Activated CD4-positive, alpha-beta T cell treated with anti-CD3 and anti-CD28 coated beads for 36 hours (primary cell): ENCODE measurements at places on chromosomes 3 and 15.

- H3K36me3 ChIP-seq, result no peaks in the 10 kb centered on the region
- no peak within 1 kb of the TSS for H3K27ac ChIP-seq
- peaks cover 46% of the 10 kb centered on the region for H3K27me3 ChIP-seq
- DNase-seq, result peak; percentile 73
These were observed at the start of gene GMNC for GRCh38 chr3:190862209-190863118. GMNC (minus strand) TSS chr3:190862694; CDS start chr3:190862615, 79 bp downstream.

DNA sequence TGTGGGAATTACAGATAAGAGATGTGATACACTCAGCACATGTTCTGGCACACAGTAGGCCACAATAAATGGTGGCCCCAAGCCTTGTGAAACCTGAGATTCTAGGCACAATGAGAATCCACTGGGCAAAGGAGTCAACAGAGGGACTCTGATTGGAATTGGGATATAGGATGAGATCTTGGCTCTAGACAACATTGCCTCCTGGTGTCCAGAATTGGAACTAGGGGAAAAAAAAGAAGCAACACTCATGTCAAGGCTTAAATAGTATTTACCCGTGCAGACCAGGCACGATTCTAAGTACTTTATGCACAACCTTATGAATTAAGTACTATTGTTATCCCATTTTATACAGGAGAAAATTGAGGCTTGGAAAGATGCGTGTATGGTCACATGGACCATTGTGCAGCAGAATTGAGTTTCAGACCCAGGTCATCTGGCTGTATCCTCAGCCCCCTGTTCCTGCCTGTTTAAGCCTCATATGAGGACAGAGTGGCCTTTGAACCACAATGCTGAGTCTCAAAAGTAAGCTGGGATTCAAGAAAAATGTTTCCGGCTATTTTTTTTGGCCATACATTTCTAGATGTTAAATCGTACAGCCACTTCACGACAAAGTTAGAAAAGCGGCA, 124.8 kb downstream of the SV2B start:
- DNase-seq, result no peak
- no peaks in the 10 kb centered on the region for H3K4me1 ChIP-seq
- H3K4me3 ChIP-seq, result no peak overlapping the region
- H3K27me3 ChIP-seq, result peaks cover 30% of the 10 kb centered on the region

- peaks cover 46% of the 10 kb centered on the region for H3K4me1 ChIP-seq
- H3K4me3 ChIP-seq, result peak within 1 kb of the TSS; percentile 72
- H3K27ac ChIP-seq, result peak within 1 kb of the TSS; percentile 74
- no peaks in the 10 kb centered on the region for H3K27me3 ChIP-seq
- H3K36me3 ChIP-seq, result peaks cover 1% of the 10 kb centered on the region
These were observed at the start of gene SHISA5 for GRCh38 chr3:48504051-48504946. SHISA5 (minus strand) TSS chr3:48504174; CDS start chr3:48504094, 80 bp downstream.

GRCh38 chr3:159830523-159831154, 158.0 kb upstream of the IL12A start:
- H3K27ac ChIP-seq, result no peak overlapping the region
- no peaks in the 10 kb centered on the region for H3K4me1 ChIP-seq
- no peak overlapping the region for H3K4me3 ChIP-seq
- no peaks in the 10 kb centered on the region for H3K27me3 ChIP-seq
- H3K36me3 ChIP-seq, result no peaks in the 10 kb centered on the region

DNA sequence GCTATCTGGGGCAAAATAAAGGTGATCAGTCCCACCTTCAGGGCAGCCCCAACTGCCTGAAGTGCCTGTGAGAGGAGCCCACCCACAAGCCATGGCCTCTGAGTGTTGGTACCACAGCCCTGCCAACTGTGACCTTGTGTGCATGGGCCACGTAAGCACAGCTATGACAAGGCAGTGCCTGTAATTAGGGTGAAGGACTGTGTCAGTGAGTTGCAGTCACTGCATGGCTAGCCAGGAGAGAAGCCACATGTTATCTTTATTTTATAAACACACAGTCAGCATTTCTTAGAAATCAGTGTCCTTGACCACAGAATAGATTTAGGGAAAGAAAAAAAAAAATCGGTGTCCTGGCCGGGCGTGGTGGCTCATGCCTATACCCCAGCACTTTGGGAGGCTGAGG, 24.8 kb downstream of the EXOSC7 start:
- peaks cover 69% of the 10 kb centered on the region for H3K36me3 ChIP-seq
- H3K27me3 ChIP-seq, result no peaks in the 10 kb centered on the region
- peaks cover 34% of the 10 kb centered on the region for H3K4me1 ChIP-seq
- no peak overlapping the region for H3K27ac ChIP-seq
- H3K4me3 ChIP-seq, result no peak overlapping the region

GRCh38 chr15:61307474-61307873, 78.4 kb upstream of the RORA start:
- H3K27ac ChIP-seq, result no peak overlapping the region
- no peak overlapping the region for H3K4me3 ChIP-seq
- DNase-seq, result no peak
- H3K4me1 ChIP-seq, result no peaks in the 10 kb centered on the region
- H3K36me3 ChIP-seq, result no peaks in the 10 kb centered on the region

DNA sequence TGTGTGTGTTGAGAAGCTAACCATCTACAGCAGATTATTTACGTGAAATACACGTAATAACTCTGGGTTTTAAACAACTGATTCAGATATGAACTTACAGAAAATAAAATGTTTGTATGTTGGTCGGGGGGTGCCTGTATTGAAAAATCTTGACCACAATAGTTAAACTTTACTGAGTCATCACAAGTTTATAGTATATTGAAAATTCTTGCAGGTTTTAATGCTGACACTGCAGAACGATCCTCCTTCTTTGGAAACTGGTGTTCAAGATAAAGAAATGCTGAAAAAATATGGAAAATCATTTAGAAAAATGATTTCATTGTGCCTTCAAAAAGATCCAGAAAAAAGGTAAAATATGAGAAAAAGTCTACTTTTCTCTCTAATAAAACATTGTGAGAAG, 41.3 kb upstream of the SLC22A13 start:
- peaks cover 39% of the 10 kb centered on the region for H3K36me3 ChIP-seq
- H3K27ac ChIP-seq, result no peak overlapping the region
- peaks cover 20% of the 10 kb centered on the region for H3K4me1 ChIP-seq

- H3K4me3 ChIP-seq, result no peak overlapping the region
- H3K4me1 ChIP-seq, result no peaks in the 10 kb centered on the region
- peaks cover 4% of the 10 kb centered on the region for H3K36me3 ChIP-seq
These were observed 36.6 kb upstream of the SLCO3A1 start for GRCh38 chr15:91816942-91817341.

DNA sequence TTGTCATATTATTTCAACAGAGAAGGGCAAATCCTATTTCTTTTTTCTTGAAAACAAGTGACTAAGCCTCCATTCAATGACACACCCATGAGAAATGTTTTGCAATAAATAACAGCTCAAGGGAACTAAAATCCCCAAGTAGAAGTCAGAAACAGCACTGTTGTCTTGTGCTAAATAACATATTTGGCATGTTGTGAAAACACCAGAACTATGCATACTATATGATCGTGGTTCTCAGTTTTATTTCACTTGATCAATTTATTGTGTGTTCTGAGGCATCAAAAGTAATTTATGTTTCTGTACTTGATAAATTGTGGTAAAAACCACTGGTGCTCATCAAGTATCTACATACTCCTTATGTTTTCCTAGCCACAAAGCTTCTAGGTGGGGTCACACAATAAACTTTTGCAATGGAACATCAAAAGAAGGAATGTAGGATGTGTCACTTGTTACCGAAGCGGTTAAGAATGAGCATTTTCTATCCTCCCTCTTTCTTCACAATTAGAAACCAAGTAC, 691.7 kb upstream of the CBLB start:
- no peaks in the 10 kb centered on the region for H3K36me3 ChIP-seq
- H3K27ac ChIP-seq, result no peak overlapping the region
- H3K4me1 ChIP-seq, result no peaks in the 10 kb centered on the region
- H3K27me3 ChIP-seq, result peaks cover 2% of the 10 kb centered on the region
- DNase-seq, result no peak
- H3K4me3 ChIP-seq, result no peak overlapping the region

- peak; percentile 50 for DNase-seq
- H3K27ac ChIP-seq, result peak overlapping the region; percentile 96
- peaks cover 99% of the 10 kb centered on the region for H3K4me1 ChIP-seq
- no peaks in the 10 kb centered on the region for H3K27me3 ChIP-seq
These were observed 39.6 kb downstream of the KLF13 start for GRCh38 chr15:31366169-31366734.

GRCh38 chr3:69458803-69459365, 73.0 kb upstream of the FRMD4B start:
- no peak overlapping the region for H3K27ac ChIP-seq
- H3K4me1 ChIP-seq, result no peaks in the 10 kb centered on the region
- no peaks in the 10 kb centered on the region for H3K36me3 ChIP-seq
- no peak overlapping the region for H3K4me3 ChIP-seq

- peaks cover 23% of the 10 kb centered on the region for H3K4me1 ChIP-seq
- no peak for DNase-seq
- H3K36me3 ChIP-seq, result peaks cover 1% of the 10 kb centered on the region
- H3K27me3 ChIP-seq, result no peaks in the 10 kb centered on the region
These were observed 26.6 kb upstream of the FLNB start for GRCh38 chr3:57981483-57982087.

DNA sequence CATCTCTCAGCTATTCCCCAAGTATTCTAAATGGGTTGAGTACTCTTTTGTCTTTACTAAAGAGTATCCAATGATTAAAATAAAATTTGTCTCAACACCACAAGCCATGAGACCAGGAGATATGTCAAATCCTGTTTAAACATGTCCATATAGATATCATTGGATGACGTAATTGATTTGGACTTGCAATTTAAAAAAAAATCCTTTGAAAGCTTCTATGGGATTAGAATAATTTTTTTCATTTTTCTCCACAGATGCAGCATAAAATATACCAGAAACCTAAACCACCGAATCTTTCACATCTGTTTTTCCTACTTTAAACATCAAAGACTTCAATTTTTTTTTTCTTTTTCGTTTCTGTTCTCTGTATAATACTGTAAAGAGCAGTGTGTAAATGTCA, 1022.3 kb downstream of the EPHA3 start:
- H3K27ac ChIP-seq, result no peak overlapping the region
- no peaks in the 10 kb centered on the region for H3K27me3 ChIP-seq
- no peaks in the 10 kb centered on the region for H3K36me3 ChIP-seq
- no peak overlapping the region for H3K4me3 ChIP-seq

DNA sequence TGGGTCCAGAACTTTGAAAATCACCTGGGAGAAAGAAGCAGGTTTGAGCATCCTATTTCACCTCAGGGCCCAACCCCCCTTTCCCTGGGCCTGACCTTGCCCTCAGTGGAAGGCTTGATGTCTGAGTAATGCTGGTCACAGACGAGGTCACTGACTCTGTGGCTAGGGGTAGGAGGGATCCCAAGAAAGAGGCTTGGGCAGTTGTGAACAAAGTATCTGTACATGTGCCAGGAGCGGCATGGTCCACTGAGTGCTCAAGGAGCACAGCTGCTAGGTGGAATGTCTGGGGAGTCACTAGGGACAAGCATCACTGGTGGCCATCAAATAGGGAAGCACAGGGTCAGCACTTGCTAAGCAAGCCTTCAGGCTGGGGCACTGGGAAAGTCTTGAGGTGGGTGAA, 7.3 kb downstream of the CCDC71 start:
- no peaks in the 10 kb centered on the region for H3K27me3 ChIP-seq
- peaks cover 12% of the 10 kb centered on the region for H3K36me3 ChIP-seq
- H3K27ac ChIP-seq, result peak overlapping the region; percentile 19

DNA sequence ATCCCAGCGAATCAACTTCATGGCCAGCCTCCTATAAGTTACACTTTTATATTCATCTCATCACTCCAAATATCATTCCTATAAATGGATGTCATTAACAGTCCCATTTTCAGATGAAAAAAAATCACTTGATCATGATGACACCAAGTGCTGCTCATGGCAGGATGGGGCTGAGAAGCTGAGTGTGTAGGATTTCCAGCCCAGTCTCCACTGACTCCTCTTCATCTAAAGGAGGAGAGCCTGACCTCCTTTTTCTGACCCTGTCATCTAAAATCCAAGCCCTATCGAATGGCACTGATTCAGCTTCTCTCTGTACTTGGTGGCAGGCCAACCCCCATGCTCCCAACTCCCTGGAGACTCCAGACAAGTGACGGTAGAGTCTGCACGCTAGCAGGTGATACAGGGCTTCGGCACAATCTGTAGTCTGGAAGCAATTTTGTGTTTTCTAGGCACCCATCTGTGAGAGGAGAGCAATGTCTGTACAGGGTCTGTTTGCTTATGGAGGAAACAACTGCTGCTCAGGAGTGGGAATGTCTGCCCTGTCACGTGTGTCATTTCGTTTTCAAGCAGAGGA, 103.2 kb downstream of the EPHB1 start:
- H3K36me3 ChIP-seq, result no peaks in the 10 kb centered on the region
- no peak overlapping the region for H3K4me3 ChIP-seq
- no peak overlapping the region for H3K27ac ChIP-seq

DNA sequence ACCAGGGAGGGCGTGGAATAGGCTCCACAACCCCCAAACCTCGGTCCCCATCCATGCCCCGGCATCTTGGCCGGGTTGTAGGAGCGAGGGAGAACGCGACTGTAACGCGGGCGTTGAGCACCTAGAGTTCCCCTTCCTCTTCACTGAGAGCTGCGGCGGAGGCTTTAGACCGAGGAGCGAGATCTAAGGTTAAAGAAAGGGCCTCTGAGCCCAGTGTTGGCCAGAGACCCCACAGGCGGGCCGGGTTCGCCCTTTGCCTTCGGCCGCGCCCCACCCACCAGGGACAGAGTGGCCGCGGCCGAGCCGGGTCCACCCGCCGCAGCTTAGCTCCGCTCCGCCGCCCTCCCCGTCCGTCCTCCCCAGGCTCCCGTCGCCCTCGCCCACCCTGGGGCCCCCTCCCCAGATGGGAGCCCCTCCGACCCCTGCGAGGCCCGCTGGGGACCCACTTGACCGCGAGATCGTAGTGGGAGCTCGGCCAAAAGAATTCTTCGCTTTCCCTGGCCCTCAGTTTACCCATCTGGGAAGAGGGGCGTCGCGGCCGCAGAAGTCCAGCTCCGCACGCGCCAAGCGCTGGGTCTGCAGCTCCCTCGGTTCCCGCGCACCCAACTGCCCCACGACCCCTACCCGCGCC, 425 bp downstream of the ANPEP start:
- H3K27ac ChIP-seq, result no peak overlapping the region
- peak overlapping the region; percentile 61 for H3K4me3 ChIP-seq
- peaks cover 29% of the 10 kb centered on the region for H3K27me3 ChIP-seq
- H3K4me1 ChIP-seq, result peaks cover 6% of the 10 kb centered on the region
- peaks cover 7% of the 10 kb centered on the region for H3K36me3 ChIP-seq
- peak; percentile 23 for DNase-seq

DNA sequence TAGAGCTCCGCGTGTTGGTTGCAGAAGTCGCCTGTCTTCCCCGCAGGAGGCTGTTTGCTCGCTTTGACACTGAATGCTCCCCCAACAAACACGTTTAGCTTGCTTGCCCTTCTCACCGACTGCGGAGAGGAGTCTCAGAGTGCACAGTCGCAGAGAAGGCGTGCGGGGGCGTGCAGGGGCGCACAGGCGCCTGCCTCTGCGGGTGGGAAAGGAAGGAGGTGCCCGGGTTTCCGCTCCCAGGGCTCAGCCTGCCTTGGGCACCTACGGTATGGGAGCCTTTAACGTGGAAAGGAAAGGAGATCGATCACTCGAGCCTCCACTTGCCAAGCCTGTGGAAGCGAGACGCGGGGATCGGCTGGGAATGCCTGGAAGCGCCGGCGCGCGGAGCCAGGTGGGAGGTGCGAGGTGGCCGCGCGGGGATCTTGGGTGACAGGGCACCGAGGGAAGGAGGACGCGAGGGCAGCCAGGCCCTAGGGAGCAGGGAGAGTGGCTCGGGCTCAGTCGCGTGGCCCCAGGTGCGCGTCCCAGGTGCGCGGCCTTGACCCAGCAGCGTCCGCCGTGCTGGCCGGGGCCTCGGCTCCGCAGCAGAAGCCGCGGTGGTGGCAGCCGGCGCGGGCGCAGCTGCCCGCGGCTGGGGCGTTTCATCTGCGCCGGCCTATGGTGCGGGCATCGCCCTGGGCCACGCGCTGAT, at the start of gene FAN1:
Gene FAN1, plus strand, starts transcription at position 419 of the 691 bp plus-strand sequence. CDS start 749 bp downstream, outside the sequence.
- peaks cover 3% of the 10 kb centered on the region for H3K27me3 ChIP-seq
- peak within 1 kb of the TSS; percentile 89 for H3K27ac ChIP-seq
- peak; percentile 89 for DNase-seq
- peak within 1 kb of the TSS; percentile 95 for H3K4me3 ChIP-seq
- H3K4me1 ChIP-seq, result peaks cover 23% of the 10 kb centered on the region
- H3K36me3 ChIP-seq, result peaks cover 34% of the 10 kb centered on the region
